ENCODE measurements at places on chromosomes 12 and 14.

DNA sequence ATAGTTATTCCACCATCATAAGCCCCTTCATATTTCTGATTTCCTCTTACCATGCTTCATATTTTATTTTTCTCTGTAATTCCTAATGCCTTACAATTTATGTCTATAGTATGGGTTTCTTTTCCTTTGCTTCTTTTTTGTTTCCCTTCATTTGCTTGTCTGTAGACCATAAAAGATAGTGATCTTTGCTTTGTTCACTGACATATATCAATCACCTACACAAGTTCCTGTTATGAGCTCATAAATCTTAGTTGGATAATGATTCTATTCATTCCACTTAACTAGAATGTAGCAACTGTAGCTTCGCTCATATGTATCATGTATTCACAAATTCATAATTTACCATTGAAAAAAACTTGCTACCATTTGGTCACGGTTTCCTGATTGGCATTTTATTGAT is 388.8 kb upstream of the ATXN7L3B start:
- no peak overlapping the region for H3K4me3 ChIP-seq
- H3K27me3 ChIP-seq: no peaks in the 10 kb centered on the region
- no peaks in the 10 kb centered on the region for H3K4me1 ChIP-seq
- H3K27ac ChIP-seq: no peak overlapping the region

DNA sequence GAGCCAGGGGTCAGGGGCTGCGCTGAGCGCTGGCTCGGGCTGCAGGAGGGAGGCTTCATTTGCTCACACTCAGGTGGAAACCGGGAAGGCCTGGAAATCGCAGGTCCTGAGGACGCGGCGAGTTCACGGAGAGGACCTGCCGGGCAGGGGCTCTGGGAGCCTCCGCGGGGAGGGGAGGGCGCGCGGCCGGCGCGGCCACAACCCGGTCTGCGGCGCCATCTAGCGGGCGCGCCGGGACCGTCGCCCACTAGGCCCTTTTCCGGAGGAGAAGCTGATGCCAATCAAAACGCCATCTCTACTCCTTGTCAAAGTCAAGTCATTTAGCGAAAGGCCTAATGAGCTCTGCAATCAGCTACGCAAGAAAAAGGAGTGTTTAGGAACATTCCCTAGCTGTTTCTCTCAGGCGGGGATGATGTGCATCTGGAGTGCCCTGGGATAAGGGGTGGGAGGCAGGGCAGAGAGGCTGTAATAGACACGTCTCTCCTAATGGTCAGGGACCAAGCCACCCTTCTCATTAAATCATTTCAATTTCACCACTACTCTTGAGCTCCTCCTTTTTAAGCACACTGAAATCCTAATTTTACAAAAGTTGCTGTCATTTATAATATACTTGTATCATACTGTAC is 885.8 kb upstream of the TMEM132C start:
- no peaks in the 10 kb centered on the region for H3K36me3 ChIP-seq
- DNase-seq: peak; percentile 89
- peak overlapping the region; percentile 29 for H3K4me3 ChIP-seq
- no peaks in the 10 kb centered on the region for H3K27me3 ChIP-seq
- H3K27ac ChIP-seq: no peak overlapping the region

DNA sequence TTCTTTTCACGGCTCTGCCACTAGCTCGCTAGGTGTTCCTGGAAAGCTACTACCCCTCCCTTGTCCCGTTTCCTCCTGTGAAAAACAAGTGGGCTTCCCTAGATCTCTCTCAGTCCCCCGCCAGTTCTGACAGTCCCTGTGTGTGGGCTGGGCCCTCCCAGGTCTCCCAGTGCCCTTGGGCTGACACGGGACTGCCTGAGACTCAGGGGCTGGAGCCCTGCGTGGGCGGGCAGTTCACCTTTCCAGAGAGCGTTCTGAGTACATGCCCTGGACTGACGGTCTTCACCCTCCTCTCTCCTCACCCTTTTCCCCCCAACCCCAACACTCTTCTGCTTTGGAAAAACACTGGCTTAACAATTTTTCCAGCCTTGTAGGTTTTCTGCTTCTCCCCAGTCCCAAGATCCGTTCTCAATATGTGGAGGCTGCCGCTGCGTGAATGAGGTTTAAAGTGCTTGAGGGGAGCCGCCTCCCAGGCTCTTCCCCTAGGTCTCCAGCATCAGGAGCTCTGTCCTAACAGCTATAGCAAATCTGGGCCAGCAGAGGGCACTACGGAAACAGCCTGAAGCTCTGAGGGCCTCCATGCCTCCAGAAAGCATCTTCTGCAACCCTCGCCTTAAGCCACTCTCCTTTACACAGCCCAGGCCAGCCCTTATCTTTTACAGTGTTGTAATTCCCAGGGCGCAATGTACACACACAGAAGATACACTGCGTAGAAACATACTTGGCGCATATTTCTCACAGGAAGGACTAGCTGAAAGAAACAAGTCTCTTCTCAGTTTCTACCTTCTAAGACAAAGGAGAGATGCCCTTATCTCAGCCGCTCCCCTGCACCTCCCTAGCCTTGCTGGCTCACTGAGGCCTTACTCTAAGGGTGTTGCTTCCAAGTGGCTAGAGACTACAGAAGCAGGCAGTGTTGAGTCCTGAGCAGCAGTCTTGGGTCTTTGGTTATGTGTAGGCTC is 10.4 kb upstream of the DCD start:
- peaks cover 2% of the 10 kb centered on the region for H3K36me3 ChIP-seq
- no peak overlapping the region for H3K27ac ChIP-seq
- H3K27me3 ChIP-seq: no peaks in the 10 kb centered on the region
- peak; percentile 92 for DNase-seq
- no peaks in the 10 kb centered on the region for H3K4me1 ChIP-seq

- no peak for DNase-seq
- no peaks in the 10 kb centered on the region for H3K27me3 ChIP-seq
- no peaks in the 10 kb centered on the region for H3K4me1 ChIP-seq
These were observed 57.3 kb downstream of the TTC7B start for GRCh38 chr14:90758959-90759358.

GRCh38 chr14:105737504-105738246 is 211.3 kb downstream of the TMEM121 start:
- H3K4me1 ChIP-seq: no peaks in the 10 kb centered on the region
- no peak for DNase-seq
- H3K36me3 ChIP-seq: peaks cover 18% of the 10 kb centered on the region
- H3K27ac ChIP-seq: no peak overlapping the region

GRCh38 chr14:58628406-58628805 is 9.4 kb upstream of the DACT1 start:
- H3K36me3 ChIP-seq: no peaks in the 10 kb centered on the region
- no peaks in the 10 kb centered on the region for H3K27me3 ChIP-seq
- no peak overlapping the region for H3K27ac ChIP-seq
- peak; percentile 75 for DNase-seq
- peaks cover 9% of the 10 kb centered on the region for H3K4me1 ChIP-seq
- peak overlapping the region; percentile 41 for H3K4me3 ChIP-seq

DNA sequence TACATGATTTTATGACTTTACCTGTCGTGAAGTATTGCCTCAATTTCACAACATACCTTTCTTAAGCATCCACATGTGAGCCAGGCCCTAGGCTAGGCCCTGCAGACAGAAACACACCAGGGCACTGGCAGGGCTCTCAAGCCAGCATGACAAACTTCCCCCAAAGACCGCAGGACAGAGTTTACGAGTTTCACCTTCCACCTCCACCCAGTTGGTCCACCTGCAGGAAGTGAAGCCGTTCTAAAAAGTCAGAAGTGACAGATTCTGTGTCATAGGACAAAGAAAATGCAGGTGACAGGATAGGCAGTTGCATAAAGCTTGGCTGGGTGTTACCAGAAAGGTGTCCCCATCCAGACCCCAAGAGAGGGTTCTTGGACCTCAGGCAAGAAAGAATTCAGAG is 382.3 kb downstream of the PCNX1 start:
- no peak overlapping the region for H3K4me3 ChIP-seq
- no peaks in the 10 kb centered on the region for H3K27me3 ChIP-seq
- no peak for DNase-seq
- H3K36me3 ChIP-seq: 0 out of 2 replicates have a peak, but pooled peaks cover 3% of the 10 kb centered on the region
- H3K4me1 ChIP-seq: no peaks in the 10 kb centered on the region

DNA sequence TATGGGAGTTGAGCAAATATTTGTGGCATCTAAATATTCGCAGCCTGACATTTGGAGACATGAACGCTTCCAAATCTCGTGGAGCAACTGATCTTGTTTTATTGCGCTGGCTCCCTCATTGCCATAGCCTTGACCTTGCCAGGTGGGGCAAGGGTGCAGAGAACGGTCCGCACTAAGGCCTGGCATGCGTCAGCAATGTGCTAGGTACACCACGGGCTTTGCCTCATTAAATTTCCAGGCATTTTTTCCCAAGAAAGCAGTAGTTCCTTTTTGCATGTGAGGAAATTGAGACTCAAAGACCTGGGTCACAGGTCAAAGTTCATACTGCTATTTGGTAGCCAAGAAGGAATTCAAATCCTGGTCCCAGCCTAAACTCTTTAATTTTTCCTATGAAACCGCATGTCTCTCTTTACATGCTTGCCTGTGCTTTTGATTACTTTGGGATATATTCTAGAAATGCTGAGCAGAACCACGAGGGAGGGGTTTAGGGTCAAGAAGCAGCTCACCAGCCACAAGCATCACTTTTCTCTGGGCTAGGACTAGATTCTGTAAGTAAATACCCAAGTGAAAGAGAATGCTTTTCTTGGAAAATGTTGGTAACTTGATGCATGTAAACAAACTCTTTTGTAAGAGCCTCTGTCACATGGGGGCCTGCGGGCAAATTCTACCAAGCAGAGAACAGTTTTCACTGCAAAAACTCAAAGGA is 891.6 kb downstream of the VRK1 start:
- DNase-seq: no peak
- no peak overlapping the region for H3K4me3 ChIP-seq
- no peaks in the 10 kb centered on the region for H3K36me3 ChIP-seq
- H3K27ac ChIP-seq: no peak overlapping the region

- no peaks in the 10 kb centered on the region for H3K4me1 ChIP-seq
- no peak overlapping the region for H3K27ac ChIP-seq
- no peaks in the 10 kb centered on the region for H3K36me3 ChIP-seq
- no peak for DNase-seq
These were observed 20.8 kb downstream of the ESRRB start for GRCh38 chr14:76396714-76397187.

DNA sequence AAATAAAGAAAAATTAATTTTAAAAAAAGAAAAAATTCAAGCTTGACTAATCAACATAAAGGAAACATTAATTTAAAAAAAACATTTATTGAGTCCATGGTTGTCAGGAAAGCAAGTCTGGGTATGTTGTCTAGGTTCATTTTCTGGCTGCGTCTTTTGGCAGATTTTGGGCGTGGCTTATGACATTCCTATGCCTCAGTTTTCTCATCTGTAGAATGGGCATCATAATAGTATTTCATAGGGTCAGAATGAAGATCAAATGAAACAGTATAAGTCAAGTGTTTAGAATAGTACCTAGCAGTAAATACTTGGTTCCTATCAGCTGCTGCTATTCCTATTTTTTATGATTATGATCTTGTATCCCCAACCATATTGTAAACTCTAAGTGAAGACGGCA is 40.5 kb downstream of the MYO1H start:
- H3K4me3 ChIP-seq: no peak overlapping the region
- DNase-seq: no peak
- no peaks in the 10 kb centered on the region for H3K27me3 ChIP-seq
- no peaks in the 10 kb centered on the region for H3K36me3 ChIP-seq

DNA sequence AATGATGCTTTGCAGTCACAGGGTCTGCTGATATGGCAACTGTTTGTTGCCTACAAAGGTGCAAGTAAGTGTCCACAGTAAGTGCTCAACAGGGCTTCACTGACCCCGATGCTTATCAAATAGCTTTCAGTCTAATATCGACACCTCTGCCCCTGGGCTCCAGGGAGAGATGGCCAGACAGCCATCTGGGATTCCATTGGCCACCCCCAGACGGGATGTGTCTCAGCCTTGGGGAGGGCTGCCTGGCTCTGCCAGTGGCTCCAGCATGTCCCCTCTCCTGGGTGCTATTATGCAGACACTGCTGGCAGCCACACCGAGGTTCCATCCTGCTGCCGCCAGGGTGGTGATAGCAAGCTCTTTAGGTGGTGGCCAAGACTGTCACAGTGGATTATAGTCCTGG is 57.4 kb downstream of the DGLUCY start:
- no peaks in the 10 kb centered on the region for H3K36me3 ChIP-seq
- no peak overlapping the region for H3K27ac ChIP-seq
- no peak overlapping the region for H3K4me3 ChIP-seq
- DNase-seq: no peak
- H3K4me1 ChIP-seq: no peaks in the 10 kb centered on the region

GRCh38 chr12:57759360-57759980 is 4.6 kb downstream of the MARCHF9 start:
- H3K36me3 ChIP-seq: peaks cover 2% of the 10 kb centered on the region
- DNase-seq: peak; percentile 53
- H3K27me3 ChIP-seq: peaks cover 19% of the 10 kb centered on the region

GRCh38 chr12:92421042-92421441 is 275.4 kb upstream of the BTG1 start:
- H3K27me3 ChIP-seq: no peaks in the 10 kb centered on the region
- H3K27ac ChIP-seq: no peak overlapping the region
- DNase-seq: no peak
- no peaks in the 10 kb centered on the region for H3K36me3 ChIP-seq
- no peaks in the 10 kb centered on the region for H3K4me1 ChIP-seq

DNA sequence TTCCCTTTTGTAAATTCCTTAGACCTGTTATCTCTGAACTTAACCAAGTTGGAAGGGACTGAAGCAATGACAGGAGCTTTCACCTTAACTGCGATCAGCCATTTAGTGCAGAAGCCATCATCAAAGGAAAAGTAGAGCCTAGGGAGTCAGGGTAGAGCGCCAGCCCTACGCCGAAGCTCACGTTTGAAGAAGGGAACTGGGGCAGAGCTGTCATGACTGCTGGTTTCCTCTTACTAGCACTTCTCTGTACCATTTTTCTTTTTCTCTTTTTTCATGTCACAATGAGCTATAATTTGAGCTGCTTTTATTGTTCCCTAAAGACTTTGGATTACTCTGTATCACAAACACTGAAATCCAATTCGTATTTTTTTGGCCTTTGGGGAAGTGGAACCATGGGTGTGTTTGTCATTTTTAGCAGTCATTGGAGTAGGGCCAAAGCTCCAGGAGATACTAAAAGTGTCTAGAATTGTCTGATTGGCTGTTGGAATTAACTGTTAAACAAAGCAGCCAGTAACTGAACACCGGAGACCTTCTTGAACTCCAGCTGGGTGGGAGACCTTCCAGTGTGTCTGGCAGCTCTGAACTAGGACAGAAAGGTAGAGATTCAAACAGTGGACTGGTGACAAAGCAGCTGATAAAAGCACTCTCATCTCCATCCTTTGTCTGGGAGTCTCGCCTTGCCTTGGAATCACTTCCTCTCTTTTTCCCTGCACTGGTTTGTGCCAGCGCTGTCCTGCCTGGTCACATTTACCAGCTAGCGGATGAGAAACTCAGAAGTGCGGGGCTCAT is 9.1 kb downstream of the MTRFR start:
- no peak for DNase-seq
- no peak overlapping the region for H3K4me3 ChIP-seq
- H3K4me1 ChIP-seq: no peaks in the 10 kb centered on the region
- peaks cover 44% of the 10 kb centered on the region for H3K36me3 ChIP-seq

- H3K27me3 ChIP-seq: no peaks in the 10 kb centered on the region
- DNase-seq: no peak
- H3K36me3 ChIP-seq: no peaks in the 10 kb centered on the region
- H3K27ac ChIP-seq: no peak overlapping the region
- H3K4me3 ChIP-seq: no peak overlapping the region
- H3K4me1 ChIP-seq: peaks cover 6% of the 10 kb centered on the region
These were observed 207.7 kb downstream of the BCAT1 start for GRCh38 chr12:24741216-24741615.

GRCh38 chr14:76115010-76115422 is 36.7 kb upstream of the GPATCH2L start:
- DNase-seq: peak; percentile 75
- H3K4me1 ChIP-seq: peaks cover 23% of the 10 kb centered on the region
- H3K27me3 ChIP-seq: no peaks in the 10 kb centered on the region
- H3K4me3 ChIP-seq: peak overlapping the region; percentile 38
